ENCODE measurements at places on chromosomes 13 and 19.

DNA sequence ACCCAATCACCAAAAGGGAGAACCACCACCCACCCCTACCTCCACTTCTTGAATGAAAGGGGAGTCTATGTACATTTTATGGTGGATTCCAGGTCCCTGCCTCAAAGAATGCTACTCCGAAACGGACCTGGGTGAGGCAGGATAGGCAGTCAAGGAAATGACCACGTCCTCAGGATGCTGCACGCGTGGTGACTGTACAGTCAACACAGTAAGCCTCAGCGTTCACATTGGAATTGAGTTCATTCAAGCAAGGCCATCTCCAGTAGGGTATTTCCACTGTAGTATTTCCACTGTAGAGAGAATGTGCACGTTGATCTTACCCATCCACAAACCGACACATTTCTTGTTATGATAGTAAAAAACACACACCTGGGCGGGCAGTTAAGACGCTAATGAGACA is 16.9 kb downstream of the ZSCAN5C start:
- no peak for DNase-seq

- DNase-seq = no peak
Observed at GRCh38 chr13:40875583-40875982, 86.2 kb downstream of the SLC25A15 start.

DNA sequence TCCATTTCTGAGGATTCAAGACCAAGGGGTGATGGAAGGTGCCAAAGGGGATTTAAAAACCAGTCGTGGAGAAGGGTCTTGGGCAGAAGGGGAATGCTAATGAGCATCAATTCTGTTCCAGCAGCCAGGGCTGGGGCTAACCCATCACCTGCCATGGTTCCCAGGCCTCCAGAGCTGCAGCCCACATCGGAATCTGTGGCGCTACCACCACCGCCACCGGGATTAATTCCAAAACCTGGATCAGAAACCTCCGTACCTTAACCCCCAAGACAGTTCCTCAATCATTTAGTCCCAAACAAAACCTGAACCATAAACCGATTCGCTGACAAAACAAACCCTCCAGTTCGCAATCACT is 583 bp downstream of the ZNF615 start:
- DNase-seq = no peak

DNA sequence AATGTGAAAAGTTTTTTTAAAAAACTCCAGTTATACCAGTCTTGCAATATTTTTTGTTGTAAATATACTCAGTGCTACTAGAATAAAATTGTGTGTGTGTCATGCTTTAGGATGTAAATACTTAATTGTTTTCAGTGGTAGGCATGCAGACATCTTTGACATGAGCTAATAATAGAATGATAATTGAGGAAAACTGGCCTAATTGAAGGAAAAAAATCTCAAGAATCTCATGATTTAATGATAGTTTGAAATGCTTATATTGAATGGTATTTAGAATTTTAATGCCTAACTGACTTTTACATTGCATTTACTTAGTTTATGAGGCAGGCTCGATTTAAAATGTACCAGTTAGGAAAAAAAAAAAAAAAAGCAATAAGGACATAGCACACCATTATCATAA is 3.2 kb upstream of the MAB21L1 start:
- DNase-seq = no peak

DNA sequence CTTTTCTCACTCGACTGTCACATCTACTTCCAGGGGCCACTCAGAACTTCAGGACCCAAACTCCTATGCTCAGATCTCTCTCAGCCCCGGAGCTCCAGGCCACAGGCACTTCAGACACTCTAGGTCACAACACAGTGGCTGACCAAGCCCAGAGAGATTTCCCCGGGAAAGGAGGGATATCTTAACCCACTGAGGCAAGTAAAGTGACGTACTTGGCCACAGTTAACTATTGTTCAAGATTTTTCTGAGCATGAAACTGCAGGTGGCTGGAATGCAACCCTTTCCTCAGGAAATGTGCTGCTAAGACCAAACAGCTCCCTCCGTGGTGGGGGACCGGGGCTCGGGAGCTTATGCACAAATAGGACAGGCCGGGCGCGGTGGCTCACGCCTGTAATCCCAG is 23.9 kb downstream of the OPA3 start:
- DNase-seq = no peak

GRCh38 chr13:28872427-28873176 is 52.5 kb downstream of the MTUS2 start:
- no peak for DNase-seq

GRCh38 chr19:3056417-3057088 is 5.7 kb downstream of the TLE5 start:
- no peak for DNase-seq

DNA sequence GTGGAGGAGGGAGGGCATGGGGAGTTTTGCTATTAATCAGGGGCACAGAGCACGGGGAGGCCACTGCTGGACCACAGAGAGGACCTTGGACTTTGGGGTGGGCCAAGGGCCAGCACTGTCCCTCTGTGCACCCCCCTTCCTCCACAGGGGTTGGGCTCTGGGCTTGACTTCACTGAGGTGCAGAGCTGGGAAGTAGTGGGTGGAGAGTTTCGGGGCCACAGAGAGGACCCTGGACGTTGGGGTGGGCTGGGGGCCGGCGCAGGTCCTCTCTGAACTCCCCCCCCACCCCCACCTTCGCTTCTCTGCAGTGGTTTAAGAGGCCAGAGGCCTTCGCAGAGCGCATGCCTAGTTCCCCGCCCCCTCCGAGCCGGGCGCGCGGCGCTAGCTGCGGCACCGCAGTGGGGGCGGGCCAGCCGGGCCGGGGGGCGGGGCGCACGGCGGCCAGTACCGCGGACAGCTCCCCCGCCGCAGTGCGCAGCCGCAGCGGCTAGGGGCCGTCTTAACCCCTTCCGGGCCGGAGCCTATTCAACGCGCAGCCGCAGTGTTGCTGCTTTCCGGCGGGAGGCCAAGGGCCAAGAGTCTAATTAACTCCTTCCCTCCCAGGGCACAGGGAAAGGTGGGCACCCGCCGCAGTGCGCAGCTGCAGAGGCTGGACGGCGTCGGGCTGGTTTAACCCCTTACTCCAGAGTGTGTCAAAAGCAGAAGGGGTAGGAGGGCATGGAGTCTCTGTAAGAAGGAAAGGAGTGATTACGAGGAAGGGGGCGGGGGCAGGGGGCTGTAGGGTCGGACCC is 3.7 kb downstream of the KCNC3 start:
- DNase-seq = no peak

- DNase-seq = no peak
Observed at GRCh38 chr13:19657872-19658591, 24.6 kb downstream of the MPHOSPH8 start.

DNA sequence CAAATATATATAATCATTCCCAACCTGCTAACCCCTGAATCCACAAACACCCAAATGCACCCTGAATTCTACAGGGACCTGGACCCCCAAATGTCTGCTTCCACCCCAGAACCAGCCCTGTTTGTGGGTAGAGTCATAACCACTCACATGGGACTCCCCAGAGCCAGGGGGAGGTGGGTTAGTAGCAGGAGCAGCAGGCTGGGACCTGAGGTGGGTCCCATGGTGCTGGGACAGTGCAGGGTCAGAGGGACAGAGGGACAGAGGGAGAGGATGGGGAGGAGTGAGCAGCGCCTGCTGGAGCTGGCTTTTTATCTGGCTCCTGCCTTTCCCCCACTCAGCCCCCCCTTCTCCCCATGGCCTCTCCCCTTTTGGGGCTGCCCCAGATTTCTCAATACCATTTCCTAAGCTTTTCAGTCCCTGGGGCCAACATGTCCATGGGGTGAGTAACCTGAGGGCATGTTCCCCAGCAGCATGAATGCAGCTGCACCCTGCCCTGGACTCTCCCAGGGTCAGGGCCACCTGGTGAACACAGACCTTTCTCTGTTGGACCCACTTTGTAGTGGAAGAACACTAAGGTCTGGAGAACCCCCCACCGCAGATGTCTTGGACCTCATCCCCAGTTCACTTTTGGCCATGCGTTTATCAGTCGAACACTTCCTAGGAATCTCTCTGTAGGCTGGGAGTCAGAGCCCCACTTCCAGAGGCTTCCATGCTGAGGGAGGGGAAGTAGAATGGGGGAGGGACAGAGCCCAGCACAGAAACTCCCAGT is at the start of gene C3:
Gene C3 (minus strand): TSS at position 282 of the 769 bp plus-strand sequence. CDS start 61 bp downstream, at position 221.
- no peak for DNase-seq

- DNase-seq = no peak
Observed at GRCh38 chr13:54185785-54186184, 1157.2 kb downstream of the OLFM4 start.

- DNase-seq = no peak
Observed at GRCh38 chr13:29909975-29910674, 59.7 kb upstream of the UBL3 start.

- no peak for DNase-seq
Observed at GRCh38 chr19:49468746-49469447, 5.1 kb upstream of the FLT3LG start.

GRCh38 chr13:31119966-31120700 is 41.6 kb downstream of the HSPH1 start:
- no peak for DNase-seq

DNA sequence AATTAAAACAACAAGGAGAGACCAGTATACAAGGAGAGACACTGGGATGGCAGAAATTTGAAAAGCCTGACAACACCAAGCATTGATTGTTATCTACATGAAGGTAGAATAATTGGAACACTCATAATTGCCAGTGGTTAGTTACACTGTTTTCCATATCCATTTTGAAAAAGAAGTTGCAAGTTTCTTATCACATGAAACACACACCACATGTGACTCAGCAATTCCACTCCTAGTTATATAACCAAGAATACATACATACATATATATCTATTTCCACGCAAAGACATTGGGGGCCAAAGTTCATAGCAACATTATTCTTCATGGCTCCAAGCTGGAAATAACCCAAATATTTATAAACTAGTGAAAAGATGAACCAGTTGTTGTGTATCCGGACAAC is 15.2 kb upstream of the PABPC3 start:
- DNase-seq = no peak

DNA sequence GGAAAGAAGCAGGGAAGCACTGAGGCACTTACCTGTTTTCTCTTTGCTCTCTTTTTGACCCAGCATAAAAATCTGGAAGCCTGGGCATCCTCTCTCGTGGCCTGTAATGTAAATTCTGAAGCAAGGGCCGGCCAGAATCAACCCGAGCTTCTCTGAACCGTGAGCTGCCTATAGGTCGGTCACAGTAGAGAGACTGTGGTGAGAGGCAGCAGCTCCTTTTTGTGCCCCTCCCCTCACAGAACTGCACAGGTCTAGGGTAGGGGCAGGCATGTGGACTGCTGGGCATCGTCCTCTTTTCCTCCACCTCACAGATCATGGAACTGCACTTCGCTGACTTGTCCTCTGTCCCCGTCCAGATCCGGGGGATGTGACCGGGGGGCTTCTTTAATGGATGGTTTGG is 12.5 kb downstream of the FAM124A start:
- DNase-seq = no peak

- DNase-seq = no peak
Observed at GRCh38 chr19:46381756-46382345, 31.5 kb downstream of the CCDC8 start.

GRCh38 chr19:33388231-33388724 is 14.8 kb downstream of the CEBPG start:
- DNase-seq = no peak

GRCh38 chr13:51549050-51549449 is 35.2 kb upstream of the WDFY2 start:
- DNase-seq = no peak

- no peak for DNase-seq
Observed at GRCh38 chr13:46605076-46605824, 52.3 kb downstream of the LRCH1 start.

DNA sequence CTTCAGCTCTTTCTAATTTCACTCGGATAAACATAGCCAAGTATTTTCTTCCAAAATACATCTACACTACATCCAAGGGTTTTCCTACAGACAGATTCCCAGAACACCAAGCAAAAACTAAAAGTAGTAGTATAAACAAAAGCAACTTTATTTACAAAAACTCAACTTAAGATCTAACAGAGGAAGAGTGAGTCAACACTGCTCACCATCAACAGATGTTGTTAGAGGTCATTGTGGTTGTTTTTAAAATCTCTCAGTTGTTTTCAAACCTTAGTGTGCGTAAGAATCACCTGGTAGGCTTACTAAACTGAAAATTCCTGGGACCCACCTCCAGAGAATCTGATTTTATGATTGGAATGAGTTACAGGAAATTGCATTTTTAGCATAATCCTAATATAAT is 631.7 kb upstream of the SGCG start:
- no peak for DNase-seq

DNA sequence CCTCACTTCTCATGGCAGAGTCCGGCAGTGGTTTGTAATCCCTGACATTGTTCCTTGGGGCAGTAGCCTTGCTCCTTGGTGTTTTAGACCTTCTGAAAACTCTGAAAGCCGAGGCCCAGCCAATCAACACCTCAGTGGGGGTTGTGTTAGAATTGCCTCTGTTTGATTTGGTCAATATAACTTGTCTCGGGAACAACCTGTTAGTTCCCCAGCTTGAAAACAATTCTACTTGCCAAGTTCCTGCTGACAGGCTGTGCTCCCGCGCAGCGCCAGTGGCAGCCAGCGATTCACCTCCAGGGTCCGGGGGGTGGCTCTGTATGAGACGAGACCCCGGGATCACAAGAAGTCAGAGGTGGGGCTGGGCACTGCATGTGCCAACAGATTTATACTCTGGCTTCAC is 81.4 kb upstream of the MEDAG start:
- no peak for DNase-seq

GRCh38 chr19:1455336-1456120 is 5.6 kb downstream of the APC2 start:
- no peak for DNase-seq

- no peak for DNase-seq
Observed at GRCh38 chr13:91211510-91211909, 136.0 kb upstream of the MIR17HG start.

DNA sequence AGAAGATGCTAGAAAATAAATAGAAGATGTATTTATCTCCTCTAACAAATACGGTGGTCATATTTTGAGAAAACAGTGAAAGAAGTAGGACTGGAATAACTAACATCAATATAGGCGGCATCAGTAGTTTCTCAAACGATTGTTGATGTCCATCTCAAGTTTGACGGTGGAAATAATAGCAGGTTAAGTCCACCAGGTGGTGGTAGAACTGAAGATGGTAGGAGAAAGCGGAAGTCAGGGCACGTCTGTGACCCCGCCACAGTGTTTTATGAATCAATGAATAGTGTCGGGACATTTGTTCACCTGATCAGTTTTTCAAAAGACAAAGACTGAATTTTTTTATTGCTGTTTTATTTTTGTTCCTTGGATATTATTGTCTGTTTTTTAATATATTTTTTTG is 706.4 kb upstream of the SLC10A2 start:
- DNase-seq = no peak

- no peak for DNase-seq
Observed at GRCh38 chr19:42090672-42091071, 14.7 kb downstream of the ZNF574 start.
